Pons (tissue), 1 donor: ENCODE measurements at places on chromosomes 2 and 18.

GRCh38 chr2:237898057-237898414 lies 38.6 kb downstream of the RAMP1 start:
- no peak for DNase-seq

DNA sequence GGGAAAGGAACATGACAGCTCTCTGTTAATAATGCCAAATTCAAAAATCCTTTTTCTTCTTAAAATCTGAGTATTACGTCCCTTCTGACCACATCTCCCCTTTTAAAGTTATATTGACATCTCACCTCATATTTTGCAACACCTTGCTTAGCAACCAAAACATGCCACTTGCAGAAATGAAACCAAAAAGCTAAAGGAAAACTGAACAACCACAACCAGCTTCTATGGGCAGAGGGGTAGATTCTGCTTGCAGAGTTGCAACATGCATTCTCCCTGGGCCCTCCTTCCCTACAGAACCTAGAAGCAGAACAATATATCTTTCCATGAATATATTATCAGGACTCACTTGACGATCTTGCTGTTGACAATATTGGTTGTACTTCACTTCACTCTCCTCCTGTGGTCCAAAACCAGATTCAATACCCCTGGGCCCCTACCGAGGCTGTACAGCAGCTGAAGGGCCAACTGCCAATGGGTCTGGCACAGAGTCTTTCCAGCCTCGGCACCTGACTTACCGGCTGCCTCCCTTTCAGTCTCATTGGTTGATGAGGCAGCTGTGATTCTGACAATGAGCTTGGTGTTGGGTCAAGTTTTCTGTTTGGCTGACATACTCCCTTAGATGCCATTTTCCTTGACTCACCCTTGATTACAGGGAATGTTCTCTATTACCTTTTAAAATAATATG lies 616.6 kb downstream of the ZEB2 start:
- no peak for DNase-seq

GRCh38 chr2:227717687-227718567 lies at the start of gene SLC19A3:
TSS of gene SLC19A3 (minus strand) at chr2:227718028. CDS start at chr2:227702318, 15,710 bp downstream.
- peak; percentile 73 for DNase-seq

DNA sequence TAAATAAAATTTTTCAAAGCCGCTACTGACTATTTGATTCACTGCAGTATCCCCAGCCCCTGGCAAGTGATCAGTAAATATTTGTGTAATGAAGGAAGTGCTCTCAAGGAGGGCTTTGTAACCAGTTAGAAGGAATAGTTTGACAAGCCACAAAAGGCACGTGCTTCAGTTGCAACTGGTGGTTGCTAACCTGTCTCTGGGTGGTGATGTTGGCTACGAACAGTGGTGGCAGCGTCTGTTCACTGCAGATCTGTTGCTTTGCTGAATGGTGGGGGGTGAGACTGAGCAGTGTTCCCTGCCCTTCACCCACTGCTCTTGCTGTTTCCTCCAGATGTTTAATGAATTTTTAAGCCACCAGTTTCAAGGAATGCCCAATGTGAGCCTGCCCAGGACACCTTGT lies 73.9 kb upstream of the SIX2 start:
- no peak for DNase-seq

DNA sequence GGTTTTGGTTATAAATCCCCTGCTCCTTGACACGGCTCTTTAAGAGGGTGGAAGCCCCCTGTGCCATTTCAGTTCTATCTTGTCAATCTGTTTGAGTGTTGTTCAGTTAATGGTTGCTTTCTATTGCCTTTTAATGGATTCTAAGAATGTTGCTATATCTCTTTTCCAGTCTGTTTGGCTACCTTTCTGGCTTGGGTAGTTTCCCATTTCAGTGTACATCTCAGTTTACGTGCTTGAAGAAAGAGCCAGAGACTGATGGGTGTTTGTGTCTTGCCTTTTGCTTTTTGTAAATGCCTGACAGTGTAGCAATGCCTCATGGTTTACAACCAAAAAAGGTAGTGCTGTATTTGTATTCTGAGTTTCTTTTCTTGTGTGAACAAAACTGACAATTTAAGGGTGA lies 45.3 kb downstream of the SPATS2L start:
- DNase-seq, result no peak

DNA sequence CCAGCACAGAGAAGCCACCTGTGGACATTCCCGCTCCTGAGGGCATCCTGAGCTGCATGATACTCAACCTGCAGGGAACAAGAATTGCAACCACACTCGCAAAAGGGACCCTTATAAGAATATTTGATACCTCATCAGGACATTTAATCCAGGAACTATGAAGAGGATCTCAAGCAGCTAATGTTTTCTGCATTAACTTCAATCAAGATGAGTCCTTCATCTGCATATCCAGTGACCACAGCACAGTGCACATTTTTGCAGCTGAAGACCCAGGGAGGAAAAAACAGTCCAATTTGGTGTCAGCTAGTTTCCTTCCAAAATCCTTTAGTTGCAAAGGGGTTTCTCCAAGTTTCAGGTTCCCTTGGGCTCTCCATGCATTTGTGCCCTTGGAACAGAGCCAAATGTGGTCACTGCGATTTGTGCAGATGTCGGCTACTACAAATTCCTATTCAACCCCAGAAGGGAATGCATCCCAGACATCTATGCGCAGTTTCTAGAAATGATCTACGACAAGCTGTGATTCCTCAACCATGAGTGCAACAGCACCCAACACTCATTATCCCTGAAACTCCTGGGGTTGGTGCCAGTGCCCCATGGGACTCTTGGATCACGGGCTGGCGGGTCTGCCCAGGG lies 23.3 kb upstream of the FHOD3 start:
- no peak for DNase-seq

GRCh38 chr2:102336502-102336945 lies 19.1 kb upstream of the IL18R1 start:
- no peak for DNase-seq

DNA sequence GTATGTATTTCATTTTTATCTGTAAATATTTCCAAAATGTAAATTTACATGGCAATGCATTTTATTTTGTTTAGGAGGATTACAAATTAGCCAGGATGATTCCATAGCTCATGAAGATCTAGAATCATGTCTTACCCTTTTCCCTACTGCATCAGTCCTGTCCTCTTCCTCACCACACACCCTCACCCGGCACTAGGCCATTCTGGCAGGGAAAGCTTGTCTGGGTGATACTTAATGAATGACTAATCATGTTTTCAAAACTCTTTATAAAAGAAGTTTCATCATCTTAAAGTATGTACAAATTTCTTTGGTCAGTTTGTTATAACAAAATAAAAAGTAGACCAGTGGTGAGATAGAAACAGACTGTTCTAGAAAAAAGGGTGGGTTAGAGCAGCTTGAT lies 283.3 kb upstream of the VWC2L start:
- no peak for DNase-seq

DNA sequence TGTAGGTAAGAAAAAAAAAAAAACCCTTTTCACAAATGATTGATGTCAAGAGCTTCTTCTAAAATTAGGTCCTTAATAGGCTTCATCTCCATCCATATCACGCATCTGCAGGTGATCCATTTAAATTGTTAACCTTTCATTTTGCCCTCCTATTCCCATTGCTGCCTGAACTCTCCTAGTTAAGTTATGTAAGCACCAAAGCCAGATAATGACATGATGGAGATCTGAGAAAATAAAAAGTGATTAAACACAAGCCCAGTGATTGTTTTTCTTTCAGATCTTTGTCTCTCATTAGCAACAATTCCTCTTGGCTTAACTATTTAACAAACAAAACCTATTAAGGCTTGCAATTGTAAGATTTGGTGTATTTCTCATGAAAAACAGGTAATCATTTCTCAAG lies 20.0 kb downstream of the LANCL1 start:
- no peak for DNase-seq

- no peak for DNase-seq
Observed at GRCh38 chr2:160876765-160877164, 283.5 kb upstream of the TANK start.

DNA sequence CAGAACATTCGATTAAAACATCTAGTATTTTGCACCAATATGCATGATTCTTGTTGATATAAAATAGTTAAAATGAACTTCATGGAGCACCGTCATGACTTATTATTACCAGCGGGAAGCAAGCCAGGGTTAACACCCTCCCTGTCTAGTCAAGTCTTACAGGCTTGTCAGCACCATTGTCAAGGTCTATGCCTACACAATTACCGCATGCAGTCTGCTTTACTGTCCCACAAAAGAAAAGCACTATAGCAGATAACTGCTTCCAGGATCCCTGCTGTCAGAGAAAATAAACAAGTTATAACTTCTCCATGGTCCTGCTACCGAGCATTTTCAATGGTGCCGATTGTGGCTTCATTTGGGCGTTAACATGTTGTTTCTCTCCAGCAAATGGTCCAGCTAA lies 968.0 kb upstream of the FAM98A start:
- no peak for DNase-seq

DNA sequence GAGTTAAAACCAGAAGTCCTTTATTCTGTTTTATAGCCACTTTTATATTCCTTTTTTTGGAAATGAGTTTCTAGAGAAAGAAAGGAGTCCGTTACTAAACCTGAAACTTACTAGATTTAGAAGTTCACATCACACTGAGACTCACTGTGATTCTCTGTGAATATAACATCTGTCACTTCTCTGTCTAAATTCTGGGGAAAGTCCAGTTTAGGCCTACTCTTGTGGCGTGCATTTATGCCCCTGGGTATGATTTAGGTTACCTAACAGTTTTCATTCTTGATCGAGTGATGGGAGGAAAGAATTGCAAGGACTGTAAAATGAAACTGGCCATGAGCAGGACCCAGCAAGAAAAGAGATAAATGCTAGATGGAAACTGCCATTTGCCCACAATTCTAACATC lies 449.6 kb downstream of the SPAG16 start:
- DNase-seq, result no peak
